ENCODE measurements at places on chromosomes 7 and 10. TPM values are rescaled to one million over a fixed set of nuclear protein-coding genes. Genes with fewer than 3 reads are reported as not detected.

GRCh38 chr7:13181216-13181615, 493.8 kb downstream of the ARL4A start:
- DNase-seq, result no peak

GRCh38 chr7:139265673-139266072, 34.6 kb downstream of the UBN2 start:
- DNase-seq, result no peak

DNA sequence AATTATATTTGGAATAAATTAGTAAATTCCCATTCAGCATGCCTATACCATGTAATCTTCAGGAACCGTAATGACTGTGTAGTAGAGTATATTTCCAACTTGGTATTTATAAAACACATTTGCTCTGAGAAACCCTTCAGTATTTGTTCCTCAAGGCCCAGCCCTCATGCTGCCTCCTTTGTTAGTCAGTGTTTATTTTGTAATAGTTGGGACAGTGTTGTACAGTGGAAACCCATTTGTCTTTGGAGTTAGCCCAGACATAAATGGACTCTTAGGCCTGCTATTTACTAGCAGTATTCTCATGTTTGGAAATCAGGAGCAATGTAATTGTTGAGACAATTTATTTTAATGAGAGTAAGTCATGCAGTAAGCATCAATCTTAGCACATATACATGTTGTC, 686.9 kb downstream of the AUTS2 start:
- no peak for DNase-seq

DNA sequence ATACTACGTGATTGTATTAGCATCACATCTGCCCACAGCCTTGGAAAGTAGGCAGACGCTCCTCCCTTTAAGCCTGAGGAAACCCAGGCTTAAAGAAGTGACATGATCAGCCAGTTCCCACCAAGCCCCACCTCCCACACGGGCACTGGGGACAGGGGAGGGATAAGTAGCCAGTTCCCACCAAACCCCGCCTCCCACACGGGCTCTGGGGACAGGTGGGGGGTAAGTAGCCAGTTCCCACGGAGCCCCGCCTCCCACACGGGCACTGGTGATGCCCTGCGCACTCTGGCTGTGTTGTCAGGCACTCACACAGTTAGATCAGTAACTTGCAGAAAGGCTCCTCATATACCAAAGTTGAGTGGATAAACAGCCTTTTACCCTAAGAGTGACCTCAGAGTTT, 606.8 kb downstream of the PTPRN2 start:
- DNase-seq, result no peak

- no peak for DNase-seq
Measured at GRCh38 chr10:29715296-29715695, 80.5 kb upstream of the SVIL start.

GRCh38 chr10:43585981-43586729, 11.7 kb upstream of the ZNF239 start:
- DNase-seq, result no peak

GRCh38 chr10:97531401-97531986, 32.8 kb downstream of the UBTD1 start:
- DNase-seq, result no peak

DNA sequence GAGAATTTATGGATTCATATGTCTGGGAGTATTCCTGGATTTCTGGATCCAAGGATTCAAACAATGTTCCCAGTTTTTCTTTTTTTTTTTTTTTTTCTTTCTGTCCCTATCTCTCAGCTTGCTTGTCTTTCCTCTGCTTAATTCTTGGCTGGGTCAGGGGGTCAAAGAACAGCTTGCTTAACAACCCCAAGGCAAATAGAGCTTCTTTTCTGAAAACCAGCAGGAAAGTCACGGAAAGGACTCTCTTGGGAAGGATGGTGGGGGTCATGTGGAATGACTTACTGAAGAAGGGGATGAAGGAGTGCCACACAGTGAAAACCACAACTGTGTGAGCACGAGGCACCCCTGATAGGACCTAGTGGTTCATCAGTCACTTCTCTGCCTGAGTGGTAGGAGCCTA, 36.1 kb downstream of the GRK5 start:
- no peak for DNase-seq

GRCh38 chr10:8361510-8361844, 307.0 kb downstream of the GATA3 start:
- DNase-seq, result no peak

Gene UCMA
- total RNA-seq, result not detected

Gene FRMPD2
- total RNA-seq, result not detected

Gene PDE1C
- total RNA-seq, result 198 TPM

Gene HTR5A
- total RNA-seq, result not detected

All from Right ventricle myocardium inferior (tissue), 1 donor.